Left colon (tissue), 2 donors: ENCODE measurements at places on chromosomes 1 and 21. TPM values are rescaled to one million over a fixed set of nuclear protein-coding genes. Genes with fewer than 3 reads are reported as not detected.

DNA sequence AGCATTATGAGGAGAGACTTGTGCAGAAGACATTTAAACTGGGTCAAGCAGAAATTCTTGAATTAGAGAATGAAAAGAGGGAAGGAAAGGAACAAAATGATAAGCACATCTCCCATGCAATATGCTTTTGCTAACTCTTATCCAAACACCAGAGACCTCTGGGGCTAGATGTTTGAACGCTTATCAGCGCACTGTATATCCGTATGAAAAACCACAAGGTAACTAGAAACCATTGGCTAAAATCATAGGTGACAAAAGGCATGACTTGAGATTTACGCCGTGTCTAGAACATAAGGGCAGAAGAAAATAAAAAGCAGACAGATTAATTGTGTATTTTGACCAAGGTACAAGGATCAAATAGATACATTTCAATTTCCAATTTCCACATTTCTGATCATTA is 38.0 kb upstream of the TIAM1 start:
- no peak for DNase-seq

- peak; percentile 91 for DNase-seq
Measured at GRCh38 chr21:33491373-33492102, at the start of gene DNAJC28. DNAJC28 (minus strand) TSS chr21:33491716; CDS start chr21:33489393, 2,323 bp downstream.

DNA sequence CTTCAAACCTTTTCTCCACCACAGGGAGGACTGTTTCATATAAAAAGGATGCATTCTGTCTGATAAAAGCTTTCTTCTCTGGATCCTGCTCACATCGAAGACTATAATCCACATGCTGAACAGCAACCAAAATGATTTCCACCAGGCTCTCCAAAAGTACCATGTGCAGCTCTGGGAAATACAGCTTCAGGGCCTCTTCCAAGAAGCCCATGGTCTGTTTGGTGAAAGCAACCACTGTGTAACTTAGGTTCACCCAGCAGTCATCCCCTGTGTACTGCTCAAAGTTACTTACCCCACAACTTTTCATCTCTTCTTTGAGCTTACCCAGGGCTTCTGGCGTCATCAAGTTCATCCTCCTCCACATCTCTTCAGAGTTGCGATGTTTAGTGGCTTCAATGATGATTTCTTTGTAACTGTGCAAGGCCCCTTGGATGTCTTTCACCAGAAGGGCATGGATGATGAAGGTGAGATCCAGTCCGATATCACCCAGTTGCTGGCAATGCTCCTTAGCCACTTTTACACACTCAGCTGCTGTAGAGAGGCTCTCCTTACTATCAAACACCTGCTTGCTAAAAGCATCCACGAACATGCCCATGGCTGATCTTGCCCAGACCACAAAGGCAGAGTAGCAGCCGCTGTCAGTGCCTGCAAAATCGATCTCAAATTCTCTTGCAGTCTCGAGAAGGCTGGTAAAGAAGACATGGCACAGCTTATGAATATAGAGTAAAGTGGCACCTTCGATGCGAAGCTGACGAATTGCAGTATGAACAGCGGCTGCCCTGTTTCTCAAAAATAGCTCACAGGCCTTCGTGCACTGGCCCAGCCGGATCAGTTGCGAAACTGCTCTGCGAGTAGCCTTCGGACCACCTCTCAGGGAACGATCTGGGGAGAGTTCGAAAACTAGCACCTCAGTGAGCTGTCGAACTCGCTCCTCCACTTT is 1.7 kb downstream of the EXOC8 start:
- DNase-seq, result no peak

The RPE65 gene
- not detected for total RNA-seq

DNA sequence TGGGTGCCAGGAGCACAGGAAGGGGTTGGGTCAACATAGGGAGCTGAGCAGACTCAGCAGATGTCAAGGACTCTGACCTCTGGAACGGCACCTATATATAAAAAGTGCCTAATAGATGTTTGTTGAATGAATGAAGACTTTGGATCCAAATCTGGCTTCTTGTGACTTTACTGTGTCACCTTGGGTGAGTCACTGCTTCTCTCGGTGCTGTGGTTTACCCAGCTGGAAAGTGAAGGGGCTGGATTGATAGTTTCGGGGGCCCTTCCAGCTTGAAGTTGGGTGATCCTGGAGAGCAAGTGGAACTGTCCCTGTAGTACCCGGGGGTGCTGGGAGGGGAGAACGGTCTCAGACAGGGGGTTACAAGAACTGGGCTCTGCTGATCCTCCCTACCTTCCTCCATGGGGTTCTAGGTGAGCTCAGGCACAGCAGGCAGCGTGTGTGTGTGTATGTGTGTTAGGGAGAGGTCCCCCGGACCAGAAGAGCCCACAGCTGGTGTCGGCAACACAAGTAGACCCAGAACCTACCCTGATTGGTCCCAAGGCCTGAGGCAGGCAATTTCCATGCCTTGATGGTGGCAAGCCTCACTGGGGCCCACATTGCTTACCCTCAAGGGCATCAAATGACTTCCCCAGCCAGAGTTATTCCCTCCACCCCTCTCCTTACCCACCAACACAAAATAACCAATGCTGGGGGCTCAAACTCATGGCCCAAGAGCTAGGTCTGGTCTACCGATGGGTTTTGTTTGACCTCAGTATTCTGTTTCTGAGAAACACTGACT is 5.5 kb upstream of the PADI1 start:
- no peak for DNase-seq
